GM12891 (cell line): ENCODE measurements at places on chromosomes 1 and 21.

DNA sequence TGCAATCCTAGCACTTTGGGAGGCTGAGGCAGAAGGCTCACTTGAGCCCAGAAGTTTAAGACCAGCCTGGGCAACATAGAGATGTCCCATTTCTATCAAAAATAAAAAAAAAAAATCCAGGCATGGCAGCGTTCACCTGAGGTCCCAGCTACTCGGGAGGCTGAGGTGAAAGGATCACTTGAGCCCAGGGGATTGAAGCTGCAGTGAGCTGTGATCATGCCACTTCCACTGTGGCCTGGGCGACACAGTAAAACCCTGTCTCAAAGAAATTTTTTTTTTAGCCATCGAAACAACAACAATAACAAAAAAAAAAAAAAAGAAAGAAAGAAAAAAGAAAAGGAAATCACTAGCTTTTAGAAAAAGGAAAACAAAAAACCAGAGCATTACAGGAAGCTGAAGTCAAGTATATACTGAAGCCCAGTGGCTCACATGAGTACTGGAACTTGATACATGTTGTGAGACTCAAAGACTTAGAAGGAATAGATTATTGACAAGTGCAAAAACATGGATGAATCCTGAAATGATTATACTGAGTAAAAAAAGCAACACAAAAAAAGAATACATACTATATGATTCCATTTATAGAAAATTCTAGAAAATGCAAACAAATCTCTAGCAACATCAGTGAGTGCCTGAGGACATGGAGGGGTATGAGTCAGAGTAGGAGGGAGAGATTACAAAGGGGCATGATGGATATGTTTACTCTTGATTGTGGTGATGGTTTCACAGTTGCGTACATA, 6.1 kb upstream of the RABGAP1L start:
- DNase-seq: no peak

DNA sequence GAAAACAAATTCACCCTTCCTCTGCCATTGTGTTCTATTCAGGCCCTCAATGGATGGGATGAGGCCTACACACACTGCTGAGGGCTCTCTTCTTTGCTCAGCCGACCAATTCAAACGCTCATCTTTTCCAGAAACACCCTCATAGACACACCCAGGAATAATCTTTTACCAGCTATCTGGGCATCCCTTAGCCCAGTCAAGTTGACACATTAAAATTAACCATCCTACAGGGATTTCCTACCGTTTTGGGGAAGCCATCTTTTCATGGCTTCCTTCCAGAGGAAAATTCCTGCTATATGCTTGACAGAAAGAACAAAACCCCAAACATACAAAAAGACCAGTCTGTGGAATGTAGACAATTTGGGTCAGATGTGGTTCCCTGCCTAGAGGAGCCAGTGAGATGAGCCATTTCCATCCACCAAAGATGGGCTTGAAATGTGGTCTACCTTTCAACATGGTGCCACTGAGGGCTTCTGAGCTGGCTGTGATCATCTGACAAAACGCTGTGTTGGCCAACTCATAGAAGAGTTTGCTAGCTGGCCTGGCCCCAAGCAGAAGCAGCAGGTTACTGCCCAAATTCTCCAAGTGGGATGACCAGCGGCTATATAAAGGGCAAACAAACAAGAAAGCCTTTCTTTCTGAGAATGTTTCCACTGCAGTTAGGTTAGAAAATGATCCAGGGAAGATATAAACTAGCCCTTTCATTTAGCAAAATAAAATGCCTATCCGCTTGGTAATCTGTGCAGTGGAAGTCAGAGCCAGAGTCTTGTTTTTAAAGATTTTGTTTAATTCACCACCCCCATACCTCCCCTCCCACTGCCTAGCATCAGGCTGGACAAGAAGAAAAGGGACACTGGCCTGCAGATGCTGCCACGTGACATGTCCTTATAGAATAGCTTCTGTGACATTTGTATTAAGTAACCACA, 69.1 kb upstream of the MRPS6 start:
- DNase-seq: no peak

DNA sequence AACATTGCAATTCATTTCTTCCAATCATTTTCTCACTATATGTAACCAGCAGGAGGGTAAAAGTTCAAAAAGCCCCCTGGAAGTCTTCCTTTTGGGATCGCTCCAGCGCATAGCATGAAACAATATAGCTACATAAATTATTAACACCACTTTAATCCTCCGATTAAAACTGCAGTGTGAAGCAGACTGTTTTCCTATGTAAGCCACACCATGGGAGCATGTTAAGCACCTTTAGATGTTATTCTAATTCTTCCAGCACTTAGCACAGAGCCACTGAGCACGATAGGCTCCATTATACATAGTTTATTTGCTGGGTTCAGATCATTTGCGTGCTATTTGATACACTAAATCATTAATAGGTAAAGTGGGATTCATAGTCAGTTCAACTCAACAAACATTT, 18.4 kb upstream of the GADD45A start:
- DNase-seq: no peak

GRCh38 chr1:211892577-211892976, 62.0 kb upstream of the LPGAT1 start:
- no peak for DNase-seq

GRCh38 chr1:22854688-22855565, 117.7 kb downstream of the LACTBL1 start:
- peak; percentile 37 for DNase-seq

DNA sequence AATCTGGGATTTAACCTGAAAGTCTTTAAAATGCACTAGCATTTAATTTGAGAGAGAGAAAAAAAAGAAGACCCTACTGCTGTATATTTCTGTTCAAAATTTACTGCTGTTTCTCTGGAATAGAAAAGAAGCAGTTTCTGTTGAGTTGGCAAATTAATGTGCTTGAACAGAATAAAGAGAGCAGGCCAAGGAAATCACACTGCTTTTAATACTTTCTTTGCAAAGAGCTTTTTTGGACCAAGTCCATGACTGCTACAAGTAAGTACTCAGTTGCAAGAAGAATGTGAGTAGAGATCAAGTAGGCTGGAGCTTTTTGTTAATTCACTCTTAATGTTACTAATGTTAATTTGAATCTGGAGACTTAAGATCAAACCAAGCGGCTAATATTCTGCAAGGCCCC, 336.2 kb upstream of the SGIP1 start:
- DNase-seq: no peak

DNA sequence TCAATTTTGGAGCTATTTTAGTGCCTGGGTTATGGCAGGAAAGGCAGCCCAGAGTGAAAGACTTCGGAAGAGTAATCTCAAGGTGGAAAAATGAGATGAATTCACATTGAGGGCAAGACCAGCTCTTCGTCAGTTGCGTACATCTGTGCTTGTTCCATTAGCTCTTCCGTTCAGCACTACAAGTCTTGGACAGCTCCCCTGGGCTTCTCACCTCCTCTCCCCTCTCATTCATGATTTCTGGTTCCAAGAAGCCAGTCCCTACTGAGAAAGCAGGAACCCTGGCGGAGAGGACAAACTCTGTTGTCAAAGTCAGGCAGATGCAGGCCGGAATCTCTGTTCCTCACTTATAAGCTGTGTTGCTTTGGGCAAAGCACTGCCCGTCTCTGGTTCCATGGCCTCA, 76.5 kb downstream of the ACTL8 start:
- no peak for DNase-seq
